ENCODE measurements at places on chromosomes 11 and 22.

DNA sequence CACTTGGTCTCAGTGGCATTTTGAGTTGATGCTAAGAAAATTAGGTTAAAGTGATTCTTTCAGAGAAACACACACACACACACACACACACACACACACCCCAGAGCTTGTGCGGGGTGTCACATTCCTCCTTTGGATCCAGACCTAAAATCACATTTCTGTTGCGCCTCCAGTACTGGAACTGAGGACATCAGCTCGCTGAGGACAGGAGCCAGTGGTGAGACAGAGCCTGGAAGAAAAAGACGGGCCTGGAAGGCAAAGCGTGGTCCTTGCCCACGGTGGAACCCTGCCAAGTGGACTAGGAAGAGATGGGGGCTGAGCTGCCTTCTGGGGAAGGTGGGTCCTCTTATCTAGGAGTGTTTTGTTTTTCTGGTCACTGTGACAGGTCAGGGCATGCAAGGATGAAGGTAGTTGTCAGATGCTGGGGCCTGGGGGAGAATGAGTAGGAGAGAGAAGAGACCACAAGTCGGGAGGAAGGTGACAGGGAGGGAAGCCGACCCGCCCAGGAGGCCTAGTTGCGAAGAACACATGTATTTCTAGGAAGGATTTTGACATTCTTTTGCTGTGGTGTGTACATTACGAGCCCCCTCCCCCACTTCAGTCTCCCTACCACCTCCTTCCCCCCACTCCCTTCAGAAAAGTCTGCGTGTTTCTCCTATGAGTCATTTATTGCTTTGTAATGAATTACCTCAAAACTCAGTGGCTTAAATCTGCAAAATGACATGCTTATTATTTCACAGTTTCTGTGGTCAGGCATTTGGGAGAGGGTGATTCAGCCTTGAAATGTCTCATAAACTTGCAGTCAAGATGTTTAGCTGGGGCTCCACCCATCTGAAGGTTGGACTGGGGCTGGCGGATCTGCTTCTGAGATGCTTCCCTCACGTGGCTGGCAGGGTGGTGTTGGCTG lies 4.8 kb upstream of the ELFN2 start:
- peak; percentile 97 for DNase-seq

DNA sequence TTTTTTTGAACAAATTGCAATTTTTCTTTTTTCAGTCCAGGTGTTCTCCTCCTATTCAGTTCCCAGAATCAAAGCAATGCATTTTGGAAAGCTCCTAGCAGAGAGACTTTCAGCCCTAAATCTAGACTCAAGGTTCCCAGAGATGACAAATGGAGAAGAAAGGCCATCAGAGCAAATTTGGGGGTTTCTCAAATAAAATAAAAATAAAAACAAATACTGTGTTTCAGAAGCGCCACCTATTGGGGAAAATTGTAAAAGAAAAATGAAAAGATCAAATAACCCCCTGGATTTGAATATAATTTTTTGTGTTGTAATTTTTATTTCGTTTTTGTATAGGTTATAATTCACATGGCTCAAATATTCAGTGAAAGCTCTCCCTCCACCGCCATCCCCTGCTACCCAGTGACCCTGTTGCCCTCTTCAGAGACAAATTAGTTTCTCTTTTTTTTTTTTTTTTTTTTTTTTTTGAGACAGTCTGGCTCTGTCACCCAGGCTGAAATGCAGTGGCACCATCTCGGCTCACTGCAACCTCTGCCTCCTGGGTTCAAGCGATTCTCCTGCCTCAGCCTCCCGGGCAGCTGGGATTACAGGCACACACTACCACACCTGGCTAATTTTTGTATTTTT lies 6.2 kb upstream of the UBE4A start:
- DNase-seq = no peak

DNA sequence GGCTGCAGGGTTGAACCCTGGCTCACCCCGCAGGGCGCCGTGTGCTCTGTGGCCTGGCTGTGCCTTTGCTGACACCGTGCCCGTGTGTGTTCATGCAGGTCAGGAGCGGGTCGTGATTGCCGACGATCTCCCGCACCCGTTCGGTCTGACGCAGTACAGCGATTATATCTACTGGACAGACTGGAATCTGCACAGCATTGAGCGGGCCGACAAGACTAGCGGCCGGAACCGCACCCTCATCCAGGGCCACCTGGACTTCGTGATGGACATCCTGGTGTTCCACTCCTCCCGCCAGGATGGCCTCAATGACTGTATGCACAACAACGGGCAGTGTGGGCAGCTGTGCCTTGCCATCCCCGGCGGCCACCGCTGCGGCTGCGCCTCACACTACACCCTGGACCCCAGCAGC lies 47.0 kb upstream of the PPP6R3 start:
- no peak for DNase-seq

GRCh38 chr11:35520376-35520775 lies 5.0 kb downstream of the PAMR1 start:
- DNase-seq = no peak

DNA sequence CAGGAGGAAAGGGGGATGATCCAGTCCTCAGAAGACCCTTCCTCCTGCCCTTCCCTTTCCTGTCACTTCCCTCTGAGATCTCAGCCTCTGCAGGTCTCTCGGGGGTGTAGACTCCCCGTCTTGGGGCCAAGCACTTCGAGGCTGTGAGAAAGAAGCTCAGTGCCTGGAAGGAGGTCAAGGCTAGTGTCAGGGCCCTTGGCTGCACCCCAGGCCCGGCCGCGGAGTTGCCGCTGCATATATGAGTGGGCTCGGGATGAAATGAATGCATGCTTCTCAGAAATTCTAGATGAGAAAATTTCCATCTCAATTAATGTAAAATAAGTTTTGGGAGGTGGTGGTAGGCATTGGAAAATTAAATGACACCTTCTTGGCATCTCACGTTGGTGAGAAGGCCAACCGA lies 1313.7 kb downstream of the BRD1 start:
- DNase-seq = no peak

DNA sequence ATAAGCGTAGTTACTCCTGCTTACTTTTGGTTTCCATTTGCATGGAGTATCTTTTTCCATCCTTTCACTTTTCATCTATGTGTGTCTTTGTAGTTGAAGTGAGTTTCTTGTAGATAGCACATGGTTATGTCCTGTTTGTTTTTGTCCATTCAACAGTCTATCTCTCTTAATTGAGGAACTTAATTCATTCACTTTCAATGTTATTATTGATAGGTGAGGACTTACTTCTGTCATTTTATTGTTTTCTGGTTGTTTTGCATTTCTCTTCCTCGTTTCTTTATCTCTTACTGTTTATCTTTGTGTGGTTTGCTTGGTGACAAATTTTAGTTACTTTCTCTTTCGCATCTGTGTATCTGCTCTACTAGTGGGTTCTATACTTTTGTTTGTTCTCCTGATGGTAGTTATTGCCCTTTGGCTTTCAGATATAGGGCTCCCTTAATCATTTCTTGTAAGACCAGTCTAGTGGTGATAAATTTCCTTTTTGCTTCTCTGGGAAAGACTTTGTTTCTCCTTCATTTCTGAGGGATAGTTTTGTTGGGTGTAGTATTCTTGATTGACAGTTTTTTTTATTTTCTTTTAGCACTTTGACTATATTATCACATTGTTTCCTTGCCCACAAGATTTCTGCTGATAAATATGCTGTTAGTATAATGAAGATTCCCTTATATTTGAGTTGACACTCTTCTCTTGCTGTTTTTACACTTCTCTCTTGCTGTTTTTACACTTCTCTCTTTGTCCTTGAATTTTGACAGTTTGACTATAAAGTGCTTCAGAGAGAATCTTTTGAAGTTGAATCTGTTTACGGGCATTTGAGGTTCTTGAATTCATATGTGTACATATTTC lies 9.0 kb upstream of the RAG1 start:
- no peak for DNase-seq

- DNase-seq = no peak
Observed at GRCh38 chr22:19599626-19600243, 75.5 kb upstream of the CLDN5 start.

DNA sequence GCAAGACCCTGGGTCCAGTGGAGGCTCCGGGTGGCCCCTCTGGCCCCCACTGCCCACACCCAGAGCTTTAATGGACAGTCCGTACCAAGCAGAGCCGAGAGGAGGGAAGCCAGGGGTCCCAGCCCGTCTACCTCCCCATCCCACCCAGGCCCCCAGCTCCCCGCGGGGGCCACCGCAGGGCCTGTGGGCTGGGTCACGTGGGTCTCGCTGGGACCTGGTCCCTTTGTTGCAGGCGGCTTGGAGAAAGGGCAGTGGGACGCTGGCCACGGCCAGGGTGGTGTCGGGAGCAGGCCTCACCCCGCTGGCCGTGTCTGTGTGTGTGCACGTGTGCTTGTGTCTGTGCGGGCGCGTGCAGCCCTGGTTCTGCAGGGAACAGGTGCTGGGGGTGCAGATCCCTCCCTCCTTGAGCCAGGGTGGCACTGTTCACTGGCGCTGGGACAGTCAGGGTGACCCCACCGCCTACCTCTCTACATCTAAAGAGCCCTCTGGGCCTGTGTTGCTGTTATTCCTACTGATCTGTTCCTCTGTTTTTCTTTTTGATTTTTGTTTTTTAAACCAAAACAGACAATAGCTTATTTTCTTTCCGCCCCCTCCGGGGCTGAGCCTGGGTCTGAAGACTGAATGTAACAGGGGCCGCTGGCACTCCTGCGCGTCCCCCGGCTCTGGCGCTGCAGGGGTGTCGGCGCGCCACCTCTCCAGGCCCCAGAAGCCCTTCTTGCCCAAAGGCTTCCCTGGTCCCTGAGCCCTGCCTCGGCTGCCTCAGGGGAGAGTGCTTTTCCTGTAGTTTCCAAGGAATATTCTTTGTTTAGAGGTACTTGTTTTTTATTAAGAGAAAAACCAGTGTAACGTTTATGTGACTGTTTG lies 20.1 kb upstream of the TMEM191C start:
- DNase-seq = no peak

- DNase-seq = no peak
Observed at GRCh38 chr11:128061281-128061871, 526.0 kb downstream of the ETS1 start.

GRCh38 chr22:47444746-47445065 lies 682.3 kb downstream of the TBC1D22A start:
- DNase-seq = no peak

DNA sequence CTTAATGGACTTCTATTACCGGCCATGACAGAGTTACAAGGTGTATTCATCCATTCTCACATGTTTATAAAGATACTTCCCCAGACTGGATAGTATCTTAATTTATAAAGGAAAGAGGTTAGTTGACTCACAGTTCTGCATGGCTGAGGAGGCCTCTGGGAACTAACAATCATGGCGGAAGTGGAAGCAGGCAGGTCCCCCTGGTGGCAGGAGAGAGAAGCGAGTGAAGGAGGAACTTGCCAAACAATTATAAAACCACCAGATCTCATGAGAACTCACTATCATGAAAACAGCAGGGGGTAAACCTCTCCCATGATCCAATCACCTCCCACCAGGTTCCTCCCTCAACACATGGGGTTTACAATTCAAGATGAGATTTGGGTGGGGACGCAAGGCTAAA lies 170.0 kb upstream of the PDGFD start:
- no peak for DNase-seq

DNA sequence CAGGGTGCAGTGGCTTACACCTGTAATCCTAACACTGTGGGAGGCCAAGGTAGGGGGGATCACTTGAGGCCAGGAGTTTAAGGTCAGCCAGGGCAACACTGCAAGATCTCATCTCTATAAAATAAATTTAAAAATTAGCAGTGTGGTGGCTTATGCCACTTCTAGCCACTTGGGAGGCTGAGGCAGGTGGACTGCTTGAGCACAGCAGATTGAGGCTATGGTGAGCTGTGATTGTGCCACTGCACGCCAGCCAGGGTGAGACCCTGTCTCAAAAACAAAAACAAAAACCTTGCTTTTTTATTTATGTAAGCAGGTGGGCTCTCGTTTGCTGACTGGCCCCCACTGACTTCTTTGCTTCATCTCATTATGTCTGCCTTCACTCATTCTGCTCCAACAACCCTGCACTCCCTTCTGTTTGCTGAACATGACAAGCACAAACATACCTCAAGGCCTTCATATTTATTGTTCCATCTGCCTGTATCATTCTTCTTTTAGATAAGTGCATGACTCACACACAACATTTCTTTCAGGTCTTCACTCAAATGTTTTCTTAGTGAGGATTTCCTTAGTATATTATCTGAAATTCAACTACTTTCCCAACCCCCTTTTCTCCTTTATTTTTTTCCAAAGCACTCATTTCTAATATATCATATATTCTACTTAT lies 32.4 kb upstream of the CLNS1A start:
- no peak for DNase-seq

- DNase-seq = no peak
Observed at GRCh38 chr11:107991868-107992414, 16.8 kb upstream of the CUL5 start.

GRCh38 chr11:114135737-114136151 lies 76.2 kb downstream of the ZBTB16 start:
- DNase-seq = no peak

- no peak for DNase-seq
Observed at GRCh38 chr11:68948496-68948895, 32.3 kb downstream of the MRGPRD start.

DNA sequence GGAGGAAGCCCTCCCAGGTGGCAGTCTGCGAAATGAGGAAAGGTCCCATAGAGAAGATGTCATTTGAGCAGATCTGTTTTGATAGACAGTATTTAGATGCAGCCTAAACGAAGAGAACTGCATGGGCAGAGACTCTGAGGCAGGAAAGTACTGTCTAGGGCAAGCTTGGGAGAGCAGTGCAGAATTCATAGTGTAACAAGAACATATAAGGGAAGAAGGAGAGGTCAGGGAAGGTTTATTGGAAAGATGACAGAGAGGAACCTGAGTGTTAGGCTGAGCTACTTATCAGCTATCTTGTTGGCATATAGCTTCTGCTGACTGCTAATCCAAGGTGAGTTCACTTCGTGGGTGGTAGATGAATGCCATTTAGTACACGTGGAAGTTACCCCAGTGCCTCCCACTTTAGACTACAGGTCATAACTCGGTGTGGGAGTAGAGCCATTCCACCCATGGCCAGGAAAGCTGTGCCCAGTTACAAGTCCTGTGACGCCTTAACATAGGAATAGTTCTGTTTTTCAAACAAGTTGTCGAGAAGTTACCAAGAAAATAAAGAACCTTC lies 99.5 kb downstream of the DBX1 start:
- no peak for DNase-seq

DNA sequence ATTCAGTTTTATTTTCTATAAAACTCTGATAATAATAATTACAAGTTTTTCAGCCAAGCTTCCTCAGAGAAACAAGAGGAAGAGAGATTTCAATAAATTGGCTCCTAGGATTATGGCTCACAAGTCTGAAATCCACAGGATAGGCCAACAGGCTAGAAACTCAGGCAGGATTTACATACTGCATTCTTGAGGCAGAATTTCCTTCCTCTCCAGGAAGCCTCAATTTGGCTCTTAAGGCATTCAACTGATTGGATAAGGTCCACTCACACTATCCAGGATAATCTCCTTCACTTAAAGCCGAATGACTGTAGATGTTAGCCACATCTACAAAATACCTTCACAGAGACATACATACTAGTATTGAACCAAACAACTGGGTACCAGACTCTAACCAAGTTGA lies 120.3 kb upstream of the FAT3 start:
- no peak for DNase-seq

GRCh38 chr22:48416396-48417224 lies 1411.1 kb downstream of the BRD1 start:
- no peak for DNase-seq

DNA sequence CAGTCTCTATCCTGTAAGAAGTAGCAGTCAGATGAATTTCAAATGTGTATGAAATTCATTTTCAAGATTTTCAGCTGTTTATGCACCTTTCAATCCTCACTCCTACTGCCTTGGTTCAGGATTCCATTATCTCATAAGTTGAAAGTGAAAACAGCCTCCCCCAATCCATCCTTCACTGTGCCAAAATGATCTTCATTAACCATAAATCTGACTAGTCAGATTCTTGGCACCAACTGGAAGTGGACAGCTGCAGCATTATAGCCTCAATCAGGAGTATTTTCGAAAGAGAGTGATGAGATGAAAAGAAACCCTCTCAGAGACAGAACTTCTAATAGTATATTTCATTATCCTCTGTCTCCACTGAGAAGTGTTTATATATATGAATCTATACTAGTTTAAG lies 365.3 kb upstream of the PDGFD start:
- no peak for DNase-seq
